CD4-positive, alpha-beta T cell treated with Interleukin-17A for 1 hour (primary cell): ENCODE measurements at places on chromosomes 3 and 15.
A peak's percentile ranks its signal among the peaks of the same experiment; 100 is the strongest.

- DNase-seq: no peak
These were observed 305.3 kb downstream of the EPHB1 start for GRCh38 chr3:135100366-135100765.

DNA sequence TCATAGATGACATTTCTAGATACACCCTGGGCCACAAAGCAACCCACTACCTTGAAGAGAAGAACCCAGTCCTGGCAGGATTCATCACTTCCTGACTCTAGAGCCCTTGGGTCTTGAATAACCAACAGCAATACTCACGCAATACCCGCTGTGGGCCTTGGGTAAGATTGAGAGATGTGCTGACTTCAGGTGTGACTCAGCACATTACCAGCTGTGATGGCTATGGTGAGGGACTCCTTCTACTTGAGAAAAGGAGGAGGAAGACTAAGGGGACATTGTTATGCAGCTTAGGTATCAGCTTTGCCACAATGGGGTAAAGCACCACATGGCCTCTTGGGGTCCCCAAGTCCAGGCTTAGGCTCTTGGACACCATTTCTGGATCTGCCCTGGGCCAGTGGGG lies 14.9 kb downstream of the C3orf33 start:
- no peak for DNase-seq

DNA sequence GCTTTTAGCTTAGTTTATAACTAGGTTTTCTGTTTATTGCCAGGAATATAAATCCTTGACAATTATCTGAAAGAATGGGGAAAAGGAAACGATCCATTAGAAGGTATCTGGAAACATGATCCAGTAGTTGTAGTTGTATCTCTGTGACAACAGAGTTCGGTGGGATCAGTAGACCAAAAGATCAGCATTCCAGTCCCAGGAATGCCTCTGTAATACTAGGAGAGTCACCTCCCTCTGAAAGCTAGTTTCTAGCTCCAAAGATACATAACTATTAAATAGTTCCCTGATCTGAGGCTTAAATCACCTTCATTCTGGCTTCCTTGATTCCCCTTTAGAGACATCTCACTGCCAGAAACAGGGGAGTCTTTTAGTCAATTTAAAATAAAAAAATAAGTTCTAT lies 34.1 kb downstream of the MB21D2 start:
- no peak for DNase-seq

DNA sequence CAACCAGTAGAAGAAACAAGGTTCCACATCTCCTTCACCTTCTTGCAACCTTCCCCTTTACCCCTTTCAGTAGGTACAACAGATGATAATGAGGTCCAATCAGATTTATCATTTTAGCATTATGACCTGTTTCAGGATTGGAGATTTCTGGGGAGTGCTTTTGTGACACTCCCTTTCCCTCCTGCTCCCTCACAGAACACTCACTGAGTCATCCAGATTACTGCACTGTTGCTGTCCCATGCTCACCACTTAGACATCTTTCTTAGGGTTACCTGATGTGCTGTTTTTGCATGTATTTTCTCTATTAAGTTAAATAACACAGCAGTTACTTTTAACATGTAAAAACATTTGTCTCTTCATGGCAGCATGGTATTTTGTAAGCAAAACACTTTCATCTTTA lies 118.5 kb downstream of the MFSD1 start:
- no peak for DNase-seq

DNA sequence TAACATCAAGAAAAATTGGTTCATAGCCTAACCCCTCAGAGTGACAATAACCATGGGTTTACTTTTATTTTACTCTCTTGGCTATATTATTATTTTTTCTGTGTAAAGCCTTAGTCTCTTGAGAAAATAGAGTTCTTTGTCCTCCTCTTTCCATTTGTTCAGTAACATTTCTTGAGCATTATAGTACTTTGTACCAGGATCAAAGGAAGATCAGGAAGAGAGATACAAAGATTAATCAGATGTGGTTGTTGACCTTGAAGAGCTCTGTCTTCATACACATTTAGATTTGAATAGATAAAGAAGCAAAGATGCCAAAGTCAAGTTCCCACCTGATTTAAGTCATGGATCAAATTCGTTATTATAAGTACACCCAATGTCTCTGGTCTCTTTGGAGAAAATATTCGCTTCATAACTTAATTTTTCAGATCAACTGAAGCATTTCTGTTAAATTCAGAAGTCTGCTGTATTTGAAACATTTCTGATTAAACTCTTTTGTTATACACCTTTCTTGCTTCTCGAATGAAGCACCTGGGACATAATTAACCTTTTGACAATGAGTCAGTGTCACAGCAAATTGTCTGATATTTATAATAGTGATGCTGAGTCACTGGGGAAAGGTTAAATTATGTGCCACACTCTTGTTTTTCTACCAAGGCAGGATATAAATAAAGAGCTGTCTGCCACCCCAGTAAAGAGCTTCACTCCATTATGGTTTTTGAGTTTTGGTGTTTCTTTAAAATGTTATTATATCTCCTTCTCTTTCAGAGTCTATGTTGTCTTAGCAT lies 100.2 kb downstream of the GHSR start:
- DNase-seq: no peak

DNA sequence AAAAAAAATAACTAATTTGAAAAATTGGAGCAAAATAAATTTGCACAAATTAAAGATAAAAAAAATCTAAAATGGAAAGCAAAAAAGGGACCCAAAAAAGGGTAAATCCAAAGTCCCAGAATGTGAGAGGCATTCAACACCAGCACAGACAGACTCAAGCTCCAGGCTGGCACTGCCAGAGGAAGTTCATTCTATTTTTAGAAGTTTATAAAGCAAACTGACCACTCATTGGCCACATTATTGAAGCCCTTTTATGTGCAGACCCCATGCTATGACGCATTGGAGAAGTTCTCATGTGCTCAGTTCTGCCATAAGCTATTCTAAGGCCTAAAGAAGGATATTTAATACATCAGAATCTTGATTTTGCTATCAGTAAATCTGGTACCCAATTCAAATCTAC lies 17.6 kb upstream of the BOC start:
- DNase-seq: no peak

DNA sequence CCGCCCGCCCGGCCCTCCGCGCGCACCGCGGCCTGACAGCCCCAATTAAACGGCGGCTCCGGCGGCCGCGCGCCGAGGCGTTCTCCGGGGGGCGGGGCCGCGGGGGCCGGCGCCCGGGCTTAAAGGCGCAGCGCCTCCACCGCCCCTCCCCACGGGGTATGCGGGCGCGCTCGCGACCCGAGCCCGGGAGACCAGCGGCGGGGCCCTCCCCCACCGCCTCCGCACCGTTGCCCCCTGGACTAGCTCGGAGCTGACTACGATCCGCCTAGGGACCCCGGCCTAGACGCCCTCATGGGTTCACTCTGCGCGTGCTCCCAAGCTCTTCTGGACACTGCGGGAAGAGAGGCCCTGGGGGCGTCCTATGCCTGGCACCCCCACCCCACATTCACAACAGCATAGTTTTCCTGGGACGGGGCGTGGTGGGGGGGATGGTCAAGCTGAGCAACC lies at the start of gene DUSP7:
TSS of gene DUSP7 (minus strand) at position 51 of the 447 bp plus-strand sequence. CDS start 205 bp downstream, outside the sequence.
- DNase-seq: peak; percentile 67

DNA sequence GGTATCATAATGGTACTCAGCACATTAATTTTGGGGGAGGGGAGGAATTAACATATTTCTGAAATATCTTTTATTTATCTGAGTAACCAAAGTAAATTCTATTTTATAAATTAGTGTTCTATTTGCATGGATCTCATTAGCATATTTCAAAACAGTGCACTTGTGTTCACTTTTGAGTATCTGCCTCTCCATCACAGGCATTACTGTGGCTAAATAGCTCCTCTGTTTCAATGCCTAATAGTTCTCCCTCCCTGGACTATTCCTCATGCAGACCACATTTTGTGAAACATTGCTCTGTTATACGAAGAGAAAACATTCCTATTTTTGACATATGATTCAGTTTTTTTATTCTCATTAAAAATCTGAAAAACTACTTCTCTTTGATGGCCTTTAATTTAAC lies 1127.8 kb downstream of the TUSC7 start:
- no peak for DNase-seq

- DNase-seq: peak; percentile 23
These were observed 5.1 kb downstream of the MAGEL2 start for GRCh38 chr15:23642413-23643044.

DNA sequence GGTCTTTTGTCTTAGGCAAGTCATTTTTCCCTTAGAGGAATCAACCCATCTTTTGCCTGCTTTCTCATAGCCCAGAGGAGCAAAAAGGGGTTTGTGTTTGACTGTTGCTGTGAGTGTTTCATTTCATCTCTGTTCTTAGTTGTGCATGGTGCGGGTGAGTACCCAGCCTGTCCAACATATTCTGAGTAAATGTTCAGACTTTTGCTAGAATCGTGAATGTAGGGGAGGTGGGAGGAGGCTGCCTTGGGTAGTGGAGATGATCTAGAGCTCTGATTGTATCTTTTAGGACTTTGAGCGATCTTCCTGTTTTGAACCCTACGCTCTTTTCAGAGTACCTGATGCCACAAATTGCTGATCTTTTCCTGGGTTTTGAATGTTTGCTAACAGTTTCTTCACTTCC lies 123.1 kb downstream of the ZNF609 start:
- DNase-seq: no peak
